WTC11 (cell line): ENCODE measurements at places on chromosomes 7 and 10.
A peak's percentile ranks its signal among the peaks of the same experiment; 100 is the strongest.

GRCh38 chr7:133948588-133948987 is 178.6 kb upstream of the LRGUK start:
- DNase-seq: no peak
- no peak overlapping the region for H3K27ac ChIP-seq

- H3K4me3 ChIP-seq: no peak overlapping the region
- H3K27me3 ChIP-seq: no peaks in the 10 kb centered on the region; the same call in 1 of the 2 replicates
- no peak overlapping the region for H3K27ac ChIP-seq
These were observed 69.6 kb downstream of the AKAP9 start for GRCh38 chr7:92010215-92010614.

DNA sequence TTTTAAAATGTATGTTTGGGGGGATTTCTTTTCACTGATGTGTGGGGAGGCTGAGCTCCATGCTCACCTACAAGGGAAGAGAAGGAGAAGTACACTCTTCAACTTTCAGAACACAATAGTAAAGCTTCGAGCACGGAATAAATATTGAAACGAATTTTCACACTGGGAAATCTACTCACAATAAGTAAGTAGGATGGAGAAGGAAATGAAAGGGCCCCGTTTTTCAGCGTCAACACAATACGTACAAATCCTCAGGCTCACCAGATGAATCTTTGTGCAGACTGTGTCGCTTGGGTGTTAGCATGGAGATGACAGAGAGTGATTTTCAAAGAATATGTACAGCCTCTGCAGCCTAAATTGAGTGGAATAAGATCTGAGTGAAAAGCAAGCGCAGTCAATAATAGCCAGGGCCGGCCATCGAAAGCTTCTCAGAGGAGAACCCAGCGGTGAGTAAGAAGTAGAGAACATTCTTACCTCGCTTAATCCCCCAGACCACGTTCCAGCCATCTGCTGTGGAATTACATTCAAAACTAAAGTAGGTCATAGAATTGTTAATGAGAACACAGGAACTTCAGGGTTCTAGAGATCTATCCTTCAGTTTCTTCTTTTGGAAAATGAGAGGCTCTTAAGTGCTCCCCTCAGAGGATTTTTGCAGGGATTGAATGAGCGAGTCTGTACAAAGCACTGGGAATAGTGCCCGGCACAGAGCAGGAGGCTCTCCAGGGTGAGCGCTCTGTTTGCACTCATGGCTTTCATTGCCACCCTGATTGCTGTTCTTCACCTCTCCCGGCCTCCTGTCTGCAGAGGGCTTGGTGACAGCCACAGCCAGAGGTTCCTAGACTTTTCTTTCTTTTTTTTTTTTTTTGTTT is 292.8 kb downstream of the SFMBT2 start:
- H3K4me3 ChIP-seq: no peak overlapping the region
- no peaks in the 10 kb centered on the region for H3K36me3 ChIP-seq
- DNase-seq: no peak
- H3K27me3 ChIP-seq: no peaks in the 10 kb centered on the region; the same call in 1 of the 2 replicates
- no peaks in the 10 kb centered on the region for H3K4me1 ChIP-seq

- DNase-seq: no peak
- peak overlapping the region; percentile 70; the same call in 1 of the 2 replicates for H3K27ac ChIP-seq
- no peaks in the 10 kb centered on the region; the same call in 1 of the 2 replicates for H3K36me3 ChIP-seq
- no peaks in the 10 kb centered on the region for H3K4me1 ChIP-seq
- no peak overlapping the region for H3K4me3 ChIP-seq
These were observed 149.0 kb downstream of the TNS3 start for GRCh38 chr7:47432671-47433563.

DNA sequence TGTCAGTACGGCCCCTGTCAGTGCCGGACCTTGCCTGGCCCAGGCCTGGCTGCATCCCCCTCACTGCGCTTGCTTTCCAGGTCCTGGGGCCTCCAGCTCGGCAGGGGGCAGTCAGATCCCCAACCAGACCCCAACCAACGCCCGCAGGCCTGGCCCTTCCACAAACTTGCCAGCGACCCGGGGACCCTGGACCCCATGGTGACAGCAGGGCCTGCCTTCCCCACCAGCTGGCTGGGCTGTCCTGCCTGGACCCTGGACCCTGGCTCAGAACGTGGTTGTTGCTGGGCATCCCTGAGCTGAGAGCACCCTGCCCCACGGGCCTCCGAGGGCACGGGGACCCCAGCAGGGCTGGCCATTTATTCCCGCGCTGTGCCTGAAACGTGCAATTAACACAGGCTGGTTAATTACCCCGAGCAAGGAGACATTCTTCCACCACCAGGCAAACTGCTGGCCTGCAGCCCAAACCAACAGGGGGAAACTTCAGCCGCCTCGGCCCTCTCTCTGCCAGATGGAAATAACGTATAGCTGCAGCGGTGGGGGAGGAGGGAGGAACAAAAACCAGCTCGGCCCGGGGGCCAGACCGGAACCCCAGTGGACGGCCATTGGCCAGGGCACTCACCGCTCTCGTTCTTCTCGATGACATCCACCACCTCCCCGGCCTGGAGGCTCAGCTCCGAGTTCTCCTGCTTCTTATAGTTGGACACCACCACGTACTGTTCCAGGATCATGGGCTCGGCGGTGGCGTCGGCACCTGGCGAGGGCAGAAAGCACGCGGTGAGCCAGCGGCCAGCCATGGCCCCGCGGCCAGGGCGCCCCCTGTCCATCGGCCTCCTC is 167.1 kb downstream of the NEURL1 start:
- peaks cover 16% of the 10 kb centered on the region for H3K4me1 ChIP-seq
- no peaks in the 10 kb centered on the region for H3K27me3 ChIP-seq
- peak overlapping the region; percentile 34 for H3K4me3 ChIP-seq
- H3K27ac ChIP-seq: no peak overlapping the region; the same call in 1 of the 2 replicates
- DNase-seq: no peak

DNA sequence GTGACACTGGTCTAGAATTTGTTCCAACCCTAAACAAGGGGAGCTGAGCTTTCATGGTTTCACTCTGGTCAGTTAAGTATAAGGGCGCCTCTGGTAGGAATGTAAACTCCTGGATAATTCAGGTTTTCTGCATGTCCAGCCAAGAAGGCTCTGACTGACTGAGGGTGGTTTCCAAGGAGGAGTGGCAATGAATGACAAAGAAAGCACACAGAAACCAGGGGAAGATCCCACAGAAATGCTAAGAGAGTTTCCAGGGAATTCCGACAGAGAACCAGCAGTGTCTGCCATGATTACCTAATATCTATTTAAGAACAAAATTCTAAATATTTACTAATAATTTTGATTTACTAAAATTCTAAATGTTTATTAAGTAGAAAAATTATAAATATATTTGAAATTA is 27.3 kb upstream of the NRG3 start:
- DNase-seq: peak; percentile 25
- no peaks in the 10 kb centered on the region for H3K27me3 ChIP-seq
- peaks cover 43% of the 10 kb centered on the region for H3K4me1 ChIP-seq
- no peak overlapping the region for H3K4me3 ChIP-seq

DNA sequence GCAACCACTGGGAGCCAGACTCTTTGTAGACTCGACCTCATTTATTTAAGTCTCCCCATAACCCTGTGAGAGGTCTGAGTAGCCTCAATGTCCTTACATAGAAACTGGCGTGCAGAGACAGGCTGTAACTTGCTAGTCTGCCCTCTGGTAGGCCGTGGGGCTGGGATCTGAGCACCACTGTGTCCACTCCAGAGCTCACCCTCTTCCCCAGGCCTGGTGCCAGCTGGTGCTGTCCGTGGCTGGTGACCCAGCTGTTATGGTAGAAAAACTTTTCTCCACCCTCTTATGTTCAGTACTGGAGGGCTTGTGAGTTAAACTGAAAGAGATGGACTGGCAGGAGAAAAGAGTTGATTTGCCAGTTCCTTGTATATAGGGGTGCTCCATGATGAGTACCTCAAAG is 41.9 kb downstream of the ADAMTS14 start:
- H3K4me3 ChIP-seq: no peak overlapping the region
- DNase-seq: no peak
- no peaks in the 10 kb centered on the region for H3K36me3 ChIP-seq
- no peaks in the 10 kb centered on the region; the same call in 1 of the 2 replicates for H3K27me3 ChIP-seq

GRCh38 chr7:23022258-23022769 is 8.4 kb upstream of the HYCC1 start:
- H3K27me3 ChIP-seq: peaks cover 4% of the 10 kb centered on the region; the same call in 1 of the 2 replicates
- DNase-seq: no peak
- H3K27ac ChIP-seq: no peak overlapping the region

- H3K4me1 ChIP-seq: peaks cover 34% of the 10 kb centered on the region
- no peak for DNase-seq
These were observed 69.7 kb downstream of the VCL start for GRCh38 chr10:74067373-74068352.

DNA sequence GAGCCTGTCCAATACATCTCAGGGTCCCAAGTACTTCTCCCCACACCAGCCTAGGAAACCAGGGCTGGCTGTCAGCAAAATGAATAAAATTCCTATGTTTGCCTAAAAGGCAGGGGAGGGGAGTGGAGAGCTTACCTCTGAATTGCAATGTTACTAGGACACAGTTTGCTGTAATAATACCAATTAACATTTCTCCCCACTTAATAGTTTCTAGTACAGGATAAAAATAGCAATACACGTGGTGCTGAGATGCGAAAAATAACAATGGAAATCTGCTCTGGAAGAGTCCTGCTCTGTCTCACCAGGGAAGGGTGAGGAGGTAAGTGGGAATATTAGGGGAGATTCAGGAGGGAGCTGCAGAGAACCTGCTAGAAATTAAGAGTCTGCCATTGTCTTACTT is 112.3 kb downstream of the PLXNA4 start:
- no peak overlapping the region for H3K4me3 ChIP-seq
- DNase-seq: no peak
- no peaks in the 10 kb centered on the region for H3K36me3 ChIP-seq
- H3K27me3 ChIP-seq: no peaks in the 10 kb centered on the region
- peaks cover 28% of the 10 kb centered on the region for H3K4me1 ChIP-seq

- H3K4me1 ChIP-seq: peaks cover 13% of the 10 kb centered on the region; the same call in 1 of the 2 replicates
- H3K36me3 ChIP-seq: no peaks in the 10 kb centered on the region
- no peak overlapping the region for H3K4me3 ChIP-seq
- H3K27ac ChIP-seq: no peak overlapping the region
- no peaks in the 10 kb centered on the region for H3K27me3 ChIP-seq
- no peak for DNase-seq
These were observed 36.7 kb downstream of the SPAM1 start for GRCh38 chr7:123961771-123962170.

DNA sequence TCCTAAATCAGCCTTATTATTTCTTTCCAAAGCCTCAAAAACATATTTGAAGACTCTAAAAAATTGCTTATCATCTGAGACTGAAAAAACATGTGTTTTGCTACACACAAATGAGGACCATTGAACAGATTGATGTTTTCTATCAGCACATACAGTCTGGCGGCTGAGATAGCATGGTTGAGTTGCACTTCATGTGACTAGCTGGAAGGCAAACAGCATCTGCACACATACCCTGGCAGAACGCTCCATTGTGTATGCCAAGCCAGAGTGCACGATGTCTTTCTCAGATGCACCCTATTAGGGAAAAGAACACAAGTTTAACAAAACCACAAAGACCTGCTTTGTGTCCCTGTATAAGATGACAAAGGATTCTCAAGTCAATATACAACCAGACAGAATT is 33.0 kb downstream of the FAM25A start:
- no peaks in the 10 kb centered on the region for H3K4me1 ChIP-seq
- H3K27ac ChIP-seq: no peak overlapping the region
- H3K27me3 ChIP-seq: no peaks in the 10 kb centered on the region
- H3K36me3 ChIP-seq: peaks cover 40% of the 10 kb centered on the region
